ENCODE measurements at places on chromosomes 6 and 20.
A peak's percentile ranks its signal among the peaks of the same experiment; 100 is the strongest.

- DNase-seq, result no peak
These were observed 303.4 kb downstream of the PLCB1 start for GRCh38 chr20:8435285-8436035.

- peak; percentile 86 for DNase-seq
These were observed 436 bp downstream of the CAGE1 start for GRCh38 chr6:7389162-7389450.

- DNase-seq, result no peak
These were observed 99.8 kb downstream of the OPRM1 start for GRCh38 chr6:154138793-154139192.

GRCh38 chr6:31004794-31005193 is 5.5 kb upstream of the MUC22 start:
- DNase-seq, result no peak

DNA sequence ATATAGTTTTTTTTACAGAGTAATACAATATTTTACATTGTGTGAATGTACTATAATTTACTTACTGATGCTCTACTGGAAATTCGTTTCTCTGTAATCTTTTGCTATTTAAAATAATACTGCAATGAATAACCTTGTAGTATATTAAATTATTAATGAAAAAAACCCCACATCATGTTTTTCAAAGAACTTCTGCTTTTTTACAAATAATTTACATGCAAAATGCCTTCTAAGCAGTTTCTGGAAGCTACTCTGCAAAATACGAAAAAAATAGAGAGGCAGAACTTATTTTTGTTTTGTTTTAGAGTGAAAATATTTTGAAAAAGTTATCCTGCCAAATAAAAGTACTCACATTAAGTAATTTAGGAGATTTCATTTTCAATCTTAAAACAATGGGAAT is 165.8 kb upstream of the SIM1 start:
- no peak for DNase-seq

- no peak for DNase-seq
These were observed 381 bp upstream of the BICRAL start for GRCh38 chr6:42781546-42781795.

- DNase-seq, result no peak
These were observed 8.8 kb downstream of the RANBP9 start for GRCh38 chr6:13702809-13703302.
